Stimulated activated CD4-positive, alpha-beta T cell treated with anti-CD3 and anti-CD28 coated beads, Interleukin-1b, Interleukin-23, amount 100 ng/mL, for 1 hour (primary cell): ENCODE measurements at places on chromosomes 4 and X.

- no peak for DNase-seq
Measured at GRCh38 chrX:96683997-96684338, 674 bp upstream of the DIAPH2 start.

DNA sequence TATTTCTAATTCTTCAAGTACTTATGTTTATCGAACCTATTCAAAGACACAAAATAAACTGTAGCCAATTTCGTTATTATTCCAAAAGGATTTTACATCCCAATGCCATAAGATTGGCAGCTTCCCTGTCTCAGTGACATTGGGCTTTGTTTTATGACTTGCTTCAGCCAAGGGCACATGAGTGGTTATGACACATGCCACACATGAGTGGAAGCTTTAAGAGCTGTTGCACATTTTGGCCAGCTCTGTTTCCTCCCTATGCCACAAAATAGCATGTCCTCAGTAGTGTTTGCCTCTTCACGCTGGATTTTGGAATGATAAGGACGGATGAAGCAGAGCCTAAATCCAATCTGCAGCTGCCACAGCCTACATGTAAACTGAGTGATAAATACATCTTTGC lies 21.9 kb downstream of the SEC24D start:
- DNase-seq = no peak

DNA sequence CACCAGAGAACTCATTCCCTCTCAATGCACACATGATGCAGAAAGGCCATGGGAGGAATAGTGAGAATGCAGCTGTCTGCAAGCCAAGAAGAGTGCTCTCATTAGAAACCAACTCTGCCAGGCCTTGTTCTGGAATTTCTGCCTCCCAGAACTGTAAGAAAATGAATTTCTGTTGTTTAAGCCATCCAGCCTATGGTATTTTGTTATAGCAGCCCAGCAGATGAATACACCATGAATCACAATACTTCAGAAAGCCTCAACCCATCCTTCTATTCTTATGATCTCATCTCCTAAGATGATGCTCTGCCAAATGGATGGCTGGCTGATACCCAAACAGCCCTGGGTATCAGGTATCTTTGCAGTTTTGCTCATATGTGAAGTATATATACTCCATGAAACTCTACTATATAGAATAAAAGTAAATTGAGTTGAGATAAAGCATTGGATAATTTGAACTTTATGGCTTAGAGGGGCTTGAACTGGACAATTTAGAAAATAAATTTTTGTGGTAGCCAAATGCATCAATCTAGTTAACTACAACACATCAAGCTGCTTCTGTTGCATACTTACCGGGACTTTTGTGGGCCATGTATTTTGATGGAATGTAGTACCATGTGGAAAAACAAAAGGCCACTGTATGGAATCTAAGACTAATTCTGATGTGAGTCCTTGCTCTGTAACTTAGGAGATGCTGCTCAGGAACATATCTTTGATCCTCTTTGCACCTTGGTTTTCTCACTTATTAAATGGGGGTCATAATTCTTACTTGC lies 245.9 kb downstream of the HS3ST1 start:
- DNase-seq = no peak

DNA sequence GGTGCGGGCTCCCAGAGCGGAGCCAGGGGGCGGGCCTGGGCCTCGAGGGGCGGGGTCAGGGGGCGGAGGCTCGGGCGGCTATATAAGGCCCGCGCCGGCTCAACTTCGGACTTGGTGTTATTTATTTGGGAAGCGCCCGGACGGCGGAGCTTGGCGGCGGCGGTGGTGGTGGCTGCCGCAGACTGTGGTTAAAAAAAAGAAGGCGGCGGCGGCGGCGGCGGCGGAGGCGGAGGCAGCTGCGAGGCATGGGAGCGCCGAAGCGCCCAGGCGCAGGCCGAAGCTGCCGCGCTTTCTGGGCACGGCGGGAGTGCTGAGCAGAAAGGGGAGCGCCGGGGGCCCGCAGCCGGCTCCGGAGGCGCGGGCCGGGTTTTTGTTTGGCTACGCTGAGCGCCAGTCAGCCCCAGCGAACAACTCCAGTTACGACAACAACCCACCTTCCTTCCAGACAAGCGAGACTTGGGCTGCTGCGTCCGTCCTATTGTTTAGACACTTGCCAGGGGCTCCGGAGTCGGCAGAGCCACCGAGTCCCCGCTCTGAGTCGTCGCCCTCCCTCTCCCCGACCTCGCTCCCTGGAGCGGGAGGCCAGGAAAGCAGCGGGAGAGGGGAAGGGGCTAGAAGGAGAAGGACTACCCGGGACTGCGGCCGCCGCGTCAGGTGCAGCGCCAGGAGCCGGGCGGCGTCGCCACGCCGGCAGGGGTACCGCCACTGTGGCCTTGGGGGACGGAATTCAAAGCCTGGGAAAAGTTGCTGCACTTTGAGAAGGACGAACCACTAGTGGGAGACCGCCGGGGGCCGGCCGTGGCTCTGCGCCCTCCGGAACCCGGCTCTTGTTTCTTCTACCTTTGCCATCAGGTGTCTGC lies at the start of gene SLIT2:
SLIT2 (plus strand) TSS at position 110 of the 860 bp plus-strand sequence. CDS start 1,911 bp downstream, outside the sequence.
- no peak for DNase-seq

DNA sequence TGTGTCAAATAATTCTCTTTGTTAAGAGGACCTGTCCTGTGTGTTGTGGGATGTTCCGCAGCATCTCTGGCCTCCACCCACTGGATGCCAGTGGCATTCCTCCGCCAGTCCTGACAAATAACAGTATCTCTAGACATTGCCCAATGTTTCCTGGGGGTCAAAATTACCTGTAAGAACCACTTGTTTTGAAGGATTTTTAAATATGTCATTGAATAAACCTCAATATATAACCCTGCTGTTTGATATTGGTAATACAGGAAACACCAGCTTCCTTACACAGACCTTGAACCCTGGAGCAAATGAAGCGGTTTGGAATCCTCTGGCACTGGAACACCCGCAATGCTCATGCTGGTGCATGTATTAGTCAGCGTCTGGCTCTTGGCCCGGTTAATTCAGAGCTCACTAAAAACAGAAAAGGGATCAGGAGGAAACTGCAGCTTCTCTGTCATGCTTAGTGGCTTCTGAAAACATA lies 101.3 kb downstream of the TBL1X start:
- no peak for DNase-seq

- no peak for DNase-seq
Measured at GRCh38 chr4:165723051-165723795, 149.8 kb upstream of the TLL1 start.

DNA sequence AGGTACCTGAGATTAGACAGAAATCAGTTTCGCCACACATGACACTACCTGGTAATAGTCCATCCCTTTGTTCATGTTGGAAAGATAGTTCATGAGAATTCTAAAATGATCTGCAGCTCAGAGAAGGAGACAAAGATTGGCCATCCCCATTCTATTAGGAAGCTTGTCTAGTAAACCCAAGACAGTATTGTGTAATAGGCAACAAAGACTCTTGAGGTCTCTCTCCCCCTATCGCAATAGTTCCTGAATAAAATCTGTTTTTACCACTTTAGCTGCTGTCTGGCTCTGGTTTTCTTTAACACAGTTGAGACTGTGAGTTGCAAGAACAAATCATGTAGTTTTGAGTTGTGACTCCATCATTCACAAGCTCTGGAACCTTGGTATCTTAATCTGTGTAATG lies 14.8 kb upstream of the BBS7 start:
- DNase-seq = no peak

- no peak for DNase-seq
Measured at GRCh38 chrX:41473936-41474725, 27.0 kb downstream of the NYX start.

DNA sequence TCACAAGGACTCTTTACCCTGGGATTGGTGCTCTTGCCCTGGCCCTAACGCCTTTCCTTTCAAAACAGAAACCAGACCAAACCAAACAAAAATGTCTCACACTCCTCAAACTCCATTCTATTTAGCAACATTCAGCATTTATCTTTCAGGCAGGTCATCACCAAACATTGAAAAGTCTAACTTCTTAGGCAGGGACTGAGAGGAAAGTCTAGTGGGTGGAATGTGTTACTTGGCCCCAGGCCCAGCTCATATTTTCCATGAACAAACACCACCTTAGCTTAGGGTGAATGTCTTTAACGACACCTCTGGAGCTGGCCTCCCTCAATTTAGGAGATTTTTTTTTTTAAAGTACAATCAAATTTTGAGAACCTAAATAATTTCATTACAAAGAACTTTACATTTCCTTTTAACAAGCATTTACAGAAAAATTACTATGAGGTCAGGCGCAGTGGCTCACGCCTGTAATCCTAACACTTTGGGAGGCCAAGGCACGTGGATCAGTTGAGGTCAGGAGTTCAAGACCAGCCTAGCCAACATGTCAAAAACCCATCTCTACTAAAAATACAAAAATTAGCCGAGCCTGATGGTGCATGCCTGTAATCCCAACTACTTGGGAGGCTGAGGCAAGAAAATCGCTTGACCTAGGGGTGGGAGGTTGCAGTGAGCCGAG lies 10.2 kb upstream of the N4BP2 start:
- no peak for DNase-seq

- DNase-seq = no peak
Measured at GRCh38 chr4:40720916-40721315, 28.8 kb upstream of the NSUN7 start.

DNA sequence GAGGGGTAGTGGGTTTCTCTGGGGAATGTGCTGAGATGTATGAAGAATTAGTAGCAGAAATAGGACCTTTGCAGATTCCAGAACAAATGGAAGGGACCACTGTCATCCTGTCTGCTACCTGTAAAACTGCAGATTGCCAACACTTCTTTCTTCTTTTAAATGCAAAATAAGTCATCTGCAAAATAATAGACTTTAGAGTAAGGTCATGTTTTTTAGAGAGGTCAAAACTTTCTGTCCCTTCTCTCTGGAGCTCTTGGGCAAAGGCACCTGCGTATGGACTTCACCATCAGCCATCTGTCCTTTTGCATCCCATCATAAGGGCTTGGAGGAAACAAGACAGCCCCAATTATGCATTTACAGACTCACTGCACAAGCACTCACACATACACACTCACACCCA lies 121.1 kb upstream of the PPARGC1A start:
- no peak for DNase-seq

- DNase-seq = no peak
Measured at GRCh38 chr4:7359400-7360062, 75.2 kb downstream of the PSAPL1 start.

GRCh38 chrX:17814557-17814956 lies 46.5 kb downstream of the RAI2 start:
- DNase-seq = no peak

DNA sequence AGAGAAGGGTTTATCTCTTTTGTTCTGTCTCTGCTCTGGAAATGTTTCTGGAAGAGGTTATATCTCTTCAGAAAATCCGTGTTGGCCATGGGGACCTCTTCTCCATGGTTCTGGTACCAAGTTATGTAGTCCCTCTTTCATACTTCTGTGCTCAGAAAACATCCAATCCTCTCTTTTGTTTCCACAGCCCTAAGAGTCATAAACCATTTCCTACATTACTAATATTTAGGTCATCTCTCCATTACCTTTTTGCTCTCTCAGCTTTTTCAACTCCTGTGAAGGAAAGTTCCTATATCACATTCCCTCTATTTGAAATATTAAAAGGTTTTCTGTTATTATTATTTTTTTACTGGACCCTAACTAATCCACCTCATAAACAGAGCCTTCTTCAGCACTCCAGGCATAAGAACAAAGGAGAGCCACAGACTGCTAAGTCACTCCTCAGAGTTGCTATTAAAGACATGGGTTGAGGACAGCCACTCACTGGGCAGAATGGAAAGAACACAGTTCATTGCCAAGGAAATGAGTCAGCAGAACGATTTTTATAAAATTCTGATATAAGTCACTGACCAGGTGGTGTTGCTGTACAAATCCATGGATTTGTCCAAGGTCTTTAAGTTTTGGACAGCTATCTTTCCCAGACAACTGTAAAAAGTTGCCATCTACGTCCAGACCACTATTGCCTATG lies 122.4 kb upstream of the NPY2R start:
- DNase-seq = no peak

- DNase-seq = no peak
Measured at GRCh38 chr4:8435656-8436121, 4.8 kb downstream of the ACOX3 start.

GRCh38 chr4:68469482-68469881 lies 22.2 kb downstream of the TMPRSS11E start:
- DNase-seq = no peak

DNA sequence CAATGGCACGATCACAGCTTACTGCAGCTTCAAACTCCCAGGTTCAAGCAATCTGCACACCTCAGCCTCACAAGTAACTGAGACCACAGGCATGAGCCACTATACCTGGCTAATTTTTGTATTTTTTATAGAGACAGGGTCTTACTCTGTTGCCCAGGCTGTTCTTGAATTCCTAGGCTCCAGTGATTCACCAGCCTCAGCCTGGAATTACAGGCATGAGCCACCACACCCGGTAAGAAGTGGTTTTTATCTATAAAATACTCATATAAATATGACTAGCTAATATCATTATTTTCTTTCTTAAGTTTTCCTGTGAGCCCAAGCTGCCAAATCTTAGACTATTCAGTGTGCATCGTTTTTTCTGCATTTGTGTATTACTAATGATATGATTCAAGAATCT lies 4.4 kb downstream of the SCFD2 start:
- no peak for DNase-seq

DNA sequence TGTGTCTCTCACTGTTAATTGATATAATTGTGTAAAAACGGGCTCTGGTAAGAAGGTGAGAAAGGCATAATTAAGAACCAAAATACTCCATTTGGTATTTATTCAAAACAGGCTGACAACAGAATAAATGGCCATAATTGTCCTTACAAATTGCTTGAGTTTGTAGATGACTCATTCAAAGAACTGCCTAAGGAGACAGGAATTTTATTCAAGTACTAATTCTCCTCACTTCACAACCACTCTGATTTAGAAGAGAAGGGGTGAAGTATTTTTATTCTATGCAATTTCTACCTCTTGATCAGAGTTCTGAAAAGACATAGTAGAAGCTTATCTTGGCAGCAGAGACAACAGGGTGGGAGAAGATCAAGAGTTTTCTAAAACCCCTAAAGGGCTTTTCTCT lies 43.1 kb downstream of the ATP11C start:
- DNase-seq = no peak

DNA sequence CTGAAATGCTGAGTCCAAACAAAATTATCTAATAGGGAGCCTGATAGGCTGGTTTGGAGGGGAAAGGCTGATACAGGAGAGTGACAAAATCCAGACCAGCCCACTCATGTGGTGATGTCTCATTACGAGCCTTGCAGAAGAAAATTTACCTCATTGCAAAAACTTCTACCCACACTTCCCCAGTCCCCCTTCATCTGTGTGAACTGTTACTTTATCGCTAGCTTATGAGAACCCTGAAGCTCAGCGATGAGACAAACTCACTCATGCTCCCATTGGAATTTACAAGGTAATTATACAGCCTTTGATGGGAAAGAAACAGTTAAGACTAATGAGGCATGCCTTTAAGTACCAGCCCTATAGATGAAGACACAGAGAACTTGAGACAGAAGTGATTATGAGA lies 76.1 kb downstream of the ARHGAP6 start:
- no peak for DNase-seq
